ENCODE measurements at places on chromosomes 3 and 15.

DNA sequence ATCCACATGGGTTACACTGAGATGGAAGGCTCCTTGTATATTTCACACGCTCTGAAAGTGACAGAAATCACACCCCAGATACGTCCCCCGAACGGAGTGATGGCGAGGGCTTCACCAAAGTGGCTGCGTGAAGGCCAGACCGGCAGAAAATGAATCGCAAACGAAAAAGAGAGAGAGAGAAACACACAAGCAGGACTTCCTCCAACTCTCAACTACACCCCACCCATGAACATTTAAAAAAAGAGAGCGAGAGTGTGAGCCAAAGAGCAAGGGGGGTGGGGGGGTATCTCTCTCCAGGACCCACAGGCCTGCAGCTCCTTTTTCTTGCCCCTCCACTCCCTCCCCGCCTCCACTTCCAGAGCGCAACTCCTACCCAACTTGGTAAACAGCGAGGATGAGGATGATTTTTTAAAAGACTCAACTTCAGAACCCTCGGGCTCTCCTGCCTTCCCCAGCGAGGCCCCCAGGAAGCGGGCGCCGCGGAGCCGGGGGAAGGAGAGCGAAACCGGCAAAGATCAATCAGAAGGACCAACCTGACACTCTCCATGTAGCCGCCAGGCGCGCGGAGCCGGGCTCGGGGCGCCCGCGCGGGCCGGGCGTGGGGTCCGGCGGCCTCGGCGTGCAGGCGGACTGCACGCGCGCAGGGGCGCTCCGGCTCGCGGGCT lies 519.1 kb downstream of the FOXP1 start:
- DNase-seq = peak; percentile 64

DNA sequence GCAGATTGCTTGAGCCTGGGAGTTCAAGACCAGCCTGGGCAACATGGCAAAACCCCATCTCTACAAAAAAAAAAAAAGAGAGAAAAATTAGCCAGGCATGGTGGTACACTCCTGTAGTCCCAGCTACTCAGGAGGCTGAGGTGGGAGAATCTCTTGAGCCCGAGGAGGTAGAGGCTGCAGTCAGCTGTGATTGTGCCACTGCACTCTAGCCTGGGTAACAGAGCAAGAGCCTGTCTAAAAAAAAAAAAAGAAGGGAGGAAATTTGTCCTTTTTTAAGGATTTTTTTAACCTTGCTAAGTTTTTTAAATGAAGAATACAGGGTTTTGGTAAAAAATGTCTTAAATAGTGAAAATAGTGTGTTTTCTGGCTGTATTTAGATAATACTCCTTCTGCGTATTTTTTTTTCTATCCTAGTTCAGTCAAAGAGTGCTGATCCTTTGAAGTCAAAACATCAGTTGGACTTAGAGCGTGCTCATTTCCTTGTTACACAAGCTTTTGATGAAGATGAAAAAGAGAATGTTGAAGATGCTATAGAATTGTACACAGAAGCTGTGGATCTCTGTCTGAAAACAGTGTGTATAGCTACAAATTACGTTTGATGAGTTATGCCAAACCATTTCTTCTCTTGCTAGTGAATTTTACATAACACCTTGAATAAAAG lies 11.1 kb downstream of the CAPN7 start:
- DNase-seq = no peak

GRCh38 chr3:80663426-80663825 lies 895.6 kb upstream of the ROBO1 start:
- no peak for DNase-seq

GRCh38 chr3:79086514-79086913 lies 681.3 kb downstream of the ROBO1 start:
- peak; percentile 53 for DNase-seq

DNA sequence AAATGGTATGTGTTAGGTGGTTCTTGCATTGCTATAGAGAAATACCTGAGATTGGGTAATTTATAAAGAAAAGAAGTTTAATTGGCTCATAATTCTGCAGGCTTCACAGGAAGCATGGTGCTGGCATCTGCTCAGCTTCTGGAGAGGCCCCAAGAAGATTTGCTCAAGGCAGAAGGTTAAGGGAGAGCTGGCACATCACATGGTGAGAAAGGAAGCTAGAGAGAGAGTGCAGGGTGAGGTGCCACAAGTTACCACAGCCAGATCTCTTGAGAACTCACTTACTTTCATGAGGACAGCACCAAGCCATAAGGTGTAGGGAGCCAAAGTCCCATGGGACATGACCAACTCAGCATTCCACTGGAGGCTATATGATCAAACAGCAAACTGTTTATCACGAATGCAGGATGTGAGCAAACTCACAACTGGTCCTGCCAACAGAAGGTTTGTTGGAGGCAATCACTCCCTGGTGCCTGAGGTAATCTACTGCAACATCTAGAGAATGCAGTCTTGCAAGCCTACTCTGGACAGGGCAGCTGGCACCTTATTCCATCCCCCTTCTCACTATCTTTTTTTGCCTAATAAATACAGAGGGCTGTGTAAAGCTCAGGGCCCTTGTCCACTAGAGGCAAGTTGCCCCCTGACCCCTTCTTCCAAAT lies 28.1 kb upstream of the CCR2 start:
- no peak for DNase-seq

DNA sequence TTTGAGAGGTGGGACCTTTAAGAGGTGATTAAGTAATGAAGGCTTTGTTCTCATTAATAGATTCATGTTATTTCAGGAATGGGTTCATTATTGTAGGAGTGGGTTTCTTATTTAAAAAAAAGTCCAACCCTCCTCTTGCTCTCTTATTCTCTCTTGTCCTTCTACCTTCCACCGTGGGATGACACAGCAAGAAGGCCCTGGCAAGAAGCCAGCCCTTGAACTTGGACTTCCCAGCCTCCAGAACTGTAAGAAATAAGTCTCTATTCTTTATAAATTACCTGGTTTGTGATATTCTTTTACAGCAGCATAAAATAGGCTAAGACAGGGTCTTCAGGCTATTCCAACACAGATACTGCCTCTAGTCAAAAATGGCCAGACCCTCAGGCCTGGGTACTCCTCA lies 62.2 kb downstream of the MYLK start:
- DNase-seq = no peak

DNA sequence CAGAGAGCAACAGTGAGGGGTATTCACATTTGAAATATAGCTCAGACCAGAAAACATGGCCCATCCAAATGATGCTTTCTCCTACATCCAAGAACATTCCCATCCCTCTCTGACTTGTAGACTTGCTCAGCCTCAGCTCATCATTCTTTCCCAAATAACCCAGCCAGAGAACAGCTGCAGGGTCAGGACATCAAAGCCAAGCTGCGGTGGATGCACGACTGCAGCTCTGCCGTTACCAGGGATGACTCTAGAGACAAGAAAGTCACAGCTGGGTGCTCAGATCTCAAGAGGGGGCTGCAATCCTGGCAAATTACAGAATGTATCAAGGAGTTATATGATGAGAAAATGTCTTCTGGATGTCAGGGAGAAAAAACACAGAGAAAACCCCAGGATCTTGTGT lies 944.3 kb downstream of the NTRK3 start:
- no peak for DNase-seq

DNA sequence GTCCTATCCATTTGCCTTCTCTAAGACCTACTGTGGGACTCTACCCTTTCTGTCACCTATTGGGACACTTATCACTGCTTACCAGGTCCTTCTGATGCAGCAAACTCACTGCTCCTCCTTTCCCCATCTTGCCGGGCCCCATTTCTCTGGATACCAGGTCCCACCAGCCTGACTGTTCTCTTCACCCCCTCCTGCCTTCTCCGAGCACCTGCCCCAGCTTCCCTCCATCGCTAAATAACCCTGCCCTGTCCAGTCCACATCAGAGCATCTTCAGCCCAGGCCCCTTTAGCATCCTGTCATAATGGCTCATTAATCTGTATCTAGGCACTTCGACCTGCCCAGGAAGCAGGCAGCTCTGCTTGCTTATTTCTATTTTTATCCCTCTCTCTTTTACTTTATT lies 74.7 kb downstream of the CRYGS start:
- no peak for DNase-seq

DNA sequence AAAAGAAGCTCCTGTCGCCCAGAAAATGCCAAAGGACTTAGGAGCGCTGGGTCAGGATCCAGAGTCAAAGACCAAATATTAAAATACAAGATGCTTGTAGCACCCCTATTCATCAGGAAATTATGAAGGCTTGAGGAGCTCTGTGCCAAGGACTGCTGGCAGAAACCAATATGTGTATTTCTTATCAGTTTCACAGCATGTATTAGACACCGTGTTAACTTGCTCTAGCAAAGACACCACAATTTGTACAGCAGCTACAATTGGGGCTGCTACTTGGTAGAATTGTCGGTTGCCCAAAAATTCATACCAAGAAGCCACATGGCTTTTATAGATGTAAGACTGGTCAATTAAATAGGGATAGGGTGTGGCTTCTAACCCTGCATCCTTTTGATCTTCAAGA lies 128.8 kb downstream of the CD47 start:
- no peak for DNase-seq

DNA sequence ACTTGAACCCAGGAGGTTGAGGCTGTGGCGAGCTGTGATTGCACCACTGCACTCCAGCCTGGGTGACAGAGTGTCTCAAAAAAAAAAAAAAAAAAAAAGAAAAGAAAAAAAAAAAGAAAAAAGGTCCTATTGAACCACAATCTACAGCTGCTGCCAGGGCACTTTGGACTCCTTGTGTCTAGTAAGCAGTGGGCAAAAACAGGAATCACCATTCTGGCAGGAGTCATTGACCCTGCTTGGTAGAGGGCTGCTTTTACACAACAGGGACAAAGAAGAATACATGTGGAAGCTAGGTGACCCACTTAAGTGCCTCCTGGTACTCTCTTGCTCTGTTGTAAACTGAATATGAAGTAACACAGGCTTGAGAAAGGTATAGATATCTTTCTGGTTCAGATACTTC lies 14.6 kb upstream of the PCCB start:
- DNase-seq = no peak

DNA sequence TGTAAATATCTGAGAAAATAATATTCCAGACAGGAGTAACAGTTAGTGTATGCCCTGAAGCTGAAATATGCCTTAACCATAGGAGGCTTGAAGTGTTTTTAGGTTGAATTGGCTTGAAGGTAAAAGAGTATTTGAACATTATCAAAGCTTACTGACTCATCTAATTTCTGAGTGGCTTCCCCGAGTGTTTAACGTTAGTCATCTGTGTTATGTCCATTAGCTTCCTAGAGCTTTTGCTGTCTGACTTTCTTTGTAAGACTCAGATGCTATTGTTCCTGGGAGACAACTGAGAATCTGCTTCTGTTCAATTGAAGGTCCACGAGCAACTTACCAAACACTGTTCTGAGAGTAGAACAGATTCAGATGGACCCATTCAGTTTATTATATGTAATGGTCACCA lies 656.8 kb upstream of the NECTIN3 start:
- no peak for DNase-seq

GRCh38 chr3:50190936-50191660 lies at the start of gene GNAT1:
TSS of gene GNAT1 (plus strand) at chr3:50191610. CDS start at chr3:50191726, 116 bp downstream.
- DNase-seq = no peak

GRCh38 chr3:73086071-73086494 lies 24.6 kb downstream of the EBLN2 start:
- peak; percentile 64 for DNase-seq

- DNase-seq = no peak
These were observed 1.3 kb upstream of the ZXDC start for GRCh38 chr3:126477061-126477380.

GRCh38 chr3:4476496-4476895 lies 9.4 kb upstream of the SUMF1 start:
- DNase-seq = no peak

DNA sequence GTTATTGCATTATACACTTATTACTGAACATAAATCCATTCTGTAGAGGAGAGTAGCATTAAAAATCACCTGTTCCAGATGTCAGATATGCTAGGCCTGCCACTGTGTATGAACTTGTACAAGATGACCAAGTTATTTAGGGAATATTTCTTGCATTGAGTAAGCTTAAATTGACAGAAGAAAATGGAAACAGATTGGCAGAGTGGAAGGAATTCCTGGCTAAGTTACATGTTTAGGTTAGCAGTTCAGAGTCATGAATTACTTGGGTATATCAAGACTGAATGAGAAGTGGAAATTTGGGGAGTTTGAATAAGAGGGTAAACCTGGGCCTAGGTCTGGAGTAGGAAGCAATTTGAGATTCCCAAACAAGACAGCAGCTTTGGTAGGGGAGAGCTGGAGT lies 44.6 kb downstream of the ARHGAP31 start:
- DNase-seq = no peak

DNA sequence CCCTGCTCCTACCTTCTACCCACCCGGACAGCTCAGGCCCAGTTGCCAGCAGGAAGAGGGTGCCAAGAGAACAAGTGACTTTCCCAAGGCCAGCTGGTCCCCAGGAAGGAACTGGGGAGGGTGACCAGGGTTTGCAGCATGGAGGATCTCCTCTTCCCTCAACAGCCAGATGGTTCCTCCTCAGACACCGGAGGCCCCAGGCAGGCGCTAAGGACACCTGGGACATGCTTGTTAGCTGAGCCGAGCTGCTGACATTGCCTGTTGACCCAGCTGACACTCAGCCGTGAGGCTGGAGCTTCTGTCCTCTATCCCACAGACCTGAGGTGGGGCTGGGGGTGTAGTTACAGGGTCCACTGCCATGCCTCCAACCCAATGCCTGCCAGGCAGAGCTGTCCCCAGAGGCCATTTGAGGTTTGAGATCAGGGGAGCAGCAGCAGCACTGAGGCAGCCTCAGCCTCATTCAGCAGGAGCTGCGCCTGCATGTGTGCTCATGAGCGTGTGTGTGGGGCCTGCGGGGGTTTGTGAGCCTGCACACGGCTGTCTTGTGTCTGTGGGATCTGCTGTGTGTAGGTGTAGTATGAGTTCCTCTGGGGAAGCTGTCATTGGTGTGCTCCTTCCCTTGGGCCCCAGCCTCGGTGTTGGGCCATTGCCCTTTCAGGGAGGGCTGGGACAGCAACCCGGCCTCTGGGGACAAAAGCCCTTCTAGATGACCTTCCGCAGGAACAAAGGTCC lies 7.1 kb downstream of the CPLX3 start:
- DNase-seq = no peak

DNA sequence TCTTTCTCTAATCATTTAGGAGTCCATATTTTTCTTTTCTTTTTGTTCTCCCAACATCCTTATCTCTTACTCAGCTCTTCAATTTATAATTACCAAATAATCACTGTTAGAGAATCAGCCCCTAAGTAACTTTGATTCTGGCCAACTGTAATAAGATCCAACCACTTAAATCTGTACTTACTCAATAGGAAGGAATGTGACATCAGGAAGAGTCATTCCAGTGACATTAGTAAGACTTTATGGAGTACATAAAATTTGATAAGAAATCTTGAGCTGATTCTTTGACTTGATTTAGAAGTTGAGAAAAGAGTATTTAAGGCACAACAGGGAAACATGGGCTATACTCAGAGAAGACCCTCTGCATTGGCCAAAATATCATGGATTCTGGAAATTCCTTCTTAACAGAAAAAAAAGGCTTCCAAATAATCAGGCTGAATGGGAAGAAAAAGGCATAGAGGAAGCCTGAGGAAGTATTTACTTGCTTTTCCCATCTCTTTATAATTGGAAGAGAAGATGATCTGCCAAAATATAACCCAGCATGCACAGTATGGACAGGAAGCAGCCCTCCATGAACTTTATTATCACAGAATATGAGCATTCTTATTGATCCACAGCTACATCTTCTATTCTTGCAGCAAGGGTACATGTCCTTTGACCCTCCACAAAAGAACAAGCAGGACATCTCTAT lies 289.7 kb upstream of the TPRG1 start:
- DNase-seq = no peak

- no peak for DNase-seq
These were observed 11.7 kb upstream of the ZNF148 start for GRCh38 chr3:125386811-125387210.
